ENCODE measurements at places on chromosomes 7 and 10.

- no peak for DNase-seq
These were observed 22.2 kb upstream of the SRGN start for GRCh38 chr10:69065406-69066361.

- DNase-seq, result no peak
These were observed 417.0 kb upstream of the FOXK1 start for GRCh38 chr7:4265066-4265465.

GRCh38 chr7:146956853-146957252, 840.3 kb downstream of the CNTNAP2 start:
- no peak for DNase-seq

DNA sequence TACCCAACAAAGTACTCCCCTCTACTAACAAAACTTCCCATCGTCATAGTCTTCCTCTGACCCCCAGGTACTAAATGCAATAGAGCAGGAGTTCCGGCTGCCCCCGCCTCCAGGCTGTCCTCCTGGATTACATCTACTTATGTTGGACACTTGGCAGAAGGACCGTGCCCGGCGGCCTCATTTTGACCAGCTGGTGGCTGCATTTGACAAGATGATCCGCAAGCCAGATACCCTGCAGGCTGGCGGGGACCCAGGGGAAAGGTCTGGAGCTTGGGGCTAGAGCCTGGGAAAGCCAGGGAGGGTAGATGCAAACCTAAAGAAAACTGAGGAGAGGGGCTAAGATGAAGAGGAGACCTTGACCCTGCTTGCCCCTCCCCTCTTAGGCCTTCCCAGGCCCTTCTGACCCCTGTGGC, 15.3 kb downstream of the EPHB6 start:
- DNase-seq, result no peak

- no peak for DNase-seq
These were observed 1.5 kb downstream of the NIPSNAP2 start for GRCh38 chr7:55965805-55966421.

- no peak for DNase-seq
These were observed 3.5 kb downstream of the MTPAP start for GRCh38 chr10:30345611-30346010.

DNA sequence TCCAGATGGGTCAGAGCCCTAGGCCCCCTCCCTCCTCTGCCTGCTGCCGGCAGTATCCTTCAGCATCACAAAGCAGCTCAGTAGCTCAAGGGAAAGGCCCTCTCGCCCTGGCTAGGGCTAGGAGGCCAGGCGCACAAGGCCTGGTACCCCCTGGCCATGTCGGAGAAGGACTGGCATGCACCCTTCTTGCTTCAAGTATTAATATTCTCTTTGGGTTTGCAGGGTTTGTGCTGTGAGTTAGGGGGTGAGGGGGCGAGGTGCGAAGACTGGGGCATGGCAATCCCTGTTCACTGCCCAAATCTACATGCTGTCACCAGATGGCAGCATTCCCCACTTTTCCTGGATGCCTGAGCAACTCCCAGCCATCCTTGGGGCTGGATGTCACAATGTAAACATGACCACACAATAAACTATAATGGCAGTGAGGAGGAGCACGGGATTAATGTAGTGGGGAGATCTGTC, 105.2 kb downstream of the NEURL1 start:
- DNase-seq, result no peak

- no peak for DNase-seq
These were observed 50.6 kb downstream of the GRK5 start for GRCh38 chr10:119257899-119258419.

GRCh38 chr7:759569-759968, 32.5 kb upstream of the PRKAR1B start:
- no peak for DNase-seq

DNA sequence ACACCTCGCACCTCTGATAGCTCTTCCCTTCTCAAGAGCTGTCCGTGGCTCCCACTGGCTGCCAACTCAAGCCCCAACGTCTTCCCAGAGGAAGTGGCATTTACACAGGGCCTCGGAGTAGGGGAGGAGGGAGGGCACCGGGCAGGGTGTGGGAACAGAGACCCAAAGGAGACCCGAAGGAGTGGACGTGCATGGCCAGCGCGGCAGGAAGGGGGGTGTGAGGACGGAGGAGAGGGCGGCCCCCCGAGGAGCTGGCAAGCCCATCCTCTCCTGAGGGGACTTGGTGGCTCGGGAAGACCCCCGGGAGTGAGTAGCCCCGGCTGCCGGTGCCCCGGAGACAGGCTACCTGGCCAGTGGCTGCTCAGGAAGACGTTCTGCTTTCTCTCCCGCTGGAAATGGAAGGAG, 85.9 kb downstream of the FOXL3 start:
- DNase-seq, result no peak

All from activated CD8-positive, alpha-beta memory T cell treated with anti-CD3 and anti-CD28 coated beads for 1 hour (primary cell).